CD4-positive, alpha-beta memory T cell (primary cell): ENCODE measurements at places on chromosomes 13 and 19.
A peak's percentile ranks its signal among the peaks of the same experiment; 100 is the strongest.

GRCh38 chr19:30880151-30880550, 469.1 kb downstream of the TSHZ3 start:
- DNase-seq: no peak

GRCh38 chr19:49408816-49409440, 14.3 kb downstream of the PTH2 start:
- peak; percentile 3 for DNase-seq

- DNase-seq: no peak
Measured at GRCh38 chr19:38183251-38183897, 40.6 kb downstream of the DPF1 start.

DNA sequence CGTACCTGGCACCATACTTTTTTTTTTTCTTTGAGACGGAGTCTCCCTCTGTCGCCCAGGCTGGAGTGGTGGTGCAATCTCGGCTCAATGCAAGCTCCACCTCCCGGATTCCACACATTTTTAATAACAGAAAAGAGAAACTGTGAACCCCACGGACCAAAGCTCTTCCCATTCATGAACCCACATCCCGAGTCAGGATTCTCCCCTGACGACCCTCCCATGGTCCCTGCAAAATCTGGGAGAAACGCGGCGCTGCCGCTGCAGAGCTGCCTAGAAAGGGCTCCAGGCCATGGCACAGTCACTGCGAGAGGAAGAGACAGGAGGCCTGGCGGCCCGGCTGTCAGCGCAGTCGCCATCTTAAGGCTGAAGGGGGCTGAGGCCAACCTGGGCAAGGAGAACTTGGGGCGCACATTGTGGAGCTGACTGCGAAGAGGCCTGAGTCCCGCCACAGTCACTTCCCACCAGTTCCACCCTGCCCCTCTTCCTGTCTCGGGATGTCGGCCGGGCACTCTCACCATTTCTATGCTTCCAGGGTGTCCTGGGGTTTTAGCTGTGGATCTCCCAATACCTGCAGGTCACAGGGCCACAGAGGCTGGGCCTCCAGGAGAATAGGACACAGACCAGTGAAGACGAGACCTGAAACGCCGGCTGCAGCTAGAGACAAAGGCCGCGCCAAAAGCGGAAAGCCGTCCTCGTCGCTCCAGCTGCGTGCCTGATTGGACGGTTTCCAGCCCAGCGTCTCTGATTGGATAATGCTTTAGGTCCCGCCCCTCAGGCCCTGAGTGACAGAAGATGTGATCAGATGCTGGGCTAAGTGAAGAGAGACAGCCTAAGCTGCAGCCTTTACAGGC, 71.0 kb downstream of the ZNF486 start:
- peak; percentile 88 for DNase-seq

GRCh38 chr13:73481886-73482445, 423.2 kb downstream of the KLF5 start:
- DNase-seq: no peak

DNA sequence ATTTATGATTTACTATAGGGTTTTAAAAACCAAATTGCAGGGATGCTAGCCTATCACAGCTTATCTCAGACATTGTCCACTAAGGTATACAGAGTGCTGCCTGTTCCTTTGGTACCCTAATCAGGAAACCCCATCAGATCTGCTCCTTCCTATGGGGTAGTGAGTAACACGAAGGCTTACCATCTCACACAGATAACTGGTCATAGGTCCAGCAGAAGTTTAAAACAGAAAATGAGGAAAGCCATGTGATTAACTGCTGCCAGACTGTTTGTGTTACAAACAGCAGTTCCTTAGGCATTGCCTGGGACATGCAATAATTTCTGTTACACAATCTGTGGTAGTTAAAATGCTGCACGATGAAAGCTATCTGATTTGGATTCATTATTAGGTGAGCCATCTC, 53.5 kb upstream of the ALOX5AP start:
- DNase-seq: no peak

DNA sequence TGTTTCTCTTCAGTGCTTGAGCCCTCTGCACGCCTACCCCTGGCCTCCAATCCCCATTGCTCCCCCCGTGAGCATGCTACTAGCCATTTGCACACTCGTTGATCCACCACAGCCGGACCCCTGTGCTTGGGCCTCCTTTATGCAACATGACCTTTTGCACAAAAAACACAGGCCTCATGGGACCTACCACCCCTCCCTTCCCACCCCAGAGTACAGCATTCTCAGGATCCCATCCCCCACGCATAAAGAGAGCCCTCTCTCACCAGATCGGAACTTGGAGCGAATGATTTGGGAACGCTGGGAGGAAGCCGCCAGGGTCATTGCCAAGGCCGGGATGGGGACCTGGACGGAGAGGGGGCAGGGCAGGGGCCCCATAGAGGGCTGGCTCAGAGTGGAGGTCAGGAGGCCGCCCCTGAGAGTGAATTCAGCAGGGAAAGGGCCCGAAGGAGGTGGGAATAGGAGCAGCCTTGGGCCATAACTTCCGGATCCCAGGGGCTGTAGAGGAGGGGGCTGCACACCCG, 754 bp downstream of the MAMSTR start:
- no peak for DNase-seq
